CD8-positive, alpha-beta memory T cell (primary cell): ENCODE measurements at places on chromosomes 1 and 21. TPM values are rescaled to one million over a fixed set of nuclear protein-coding genes. Genes with fewer than 3 reads are reported as not detected.

AADACL3 gene
- not detected for total RNA-seq

DNA sequence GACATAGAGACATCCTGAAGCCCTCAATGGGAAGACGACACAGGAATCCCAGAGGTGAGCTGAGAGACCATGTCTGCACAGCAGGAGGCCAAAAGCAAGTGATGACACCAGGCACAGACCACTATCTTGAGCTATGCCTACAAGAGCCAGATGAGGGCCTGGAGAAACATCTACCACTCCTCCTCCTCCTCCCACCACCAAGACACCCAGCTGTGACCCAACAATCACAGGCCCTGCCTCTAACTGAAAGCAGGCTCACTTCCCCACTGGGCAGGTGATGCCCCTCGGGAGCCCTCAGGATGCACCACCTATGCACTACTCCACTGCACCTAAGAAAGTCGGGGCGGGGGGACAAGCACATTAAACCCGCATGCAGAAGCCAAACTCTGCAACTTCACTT is 16.5 kb downstream of the TADA1 start:
- H3K4me3 ChIP-seq: no peak overlapping the region
- no peak overlapping the region for H3K27ac ChIP-seq
- H3K36me3 ChIP-seq: peaks cover 31% of the 10 kb centered on the region
- H3K27me3 ChIP-seq: no peaks in the 10 kb centered on the region
- no peak for DNase-seq

- no peaks in the 10 kb centered on the region for H3K4me1 ChIP-seq
- H3K27me3 ChIP-seq: peaks cover 5% of the 10 kb centered on the region
- DNase-seq: no peak
- no peak overlapping the region for H3K4me3 ChIP-seq
- no peaks in the 10 kb centered on the region for H3K36me3 ChIP-seq
Measured at GRCh38 chr1:203090421-203091198, 4.8 kb upstream of the MYOG start.

DNA sequence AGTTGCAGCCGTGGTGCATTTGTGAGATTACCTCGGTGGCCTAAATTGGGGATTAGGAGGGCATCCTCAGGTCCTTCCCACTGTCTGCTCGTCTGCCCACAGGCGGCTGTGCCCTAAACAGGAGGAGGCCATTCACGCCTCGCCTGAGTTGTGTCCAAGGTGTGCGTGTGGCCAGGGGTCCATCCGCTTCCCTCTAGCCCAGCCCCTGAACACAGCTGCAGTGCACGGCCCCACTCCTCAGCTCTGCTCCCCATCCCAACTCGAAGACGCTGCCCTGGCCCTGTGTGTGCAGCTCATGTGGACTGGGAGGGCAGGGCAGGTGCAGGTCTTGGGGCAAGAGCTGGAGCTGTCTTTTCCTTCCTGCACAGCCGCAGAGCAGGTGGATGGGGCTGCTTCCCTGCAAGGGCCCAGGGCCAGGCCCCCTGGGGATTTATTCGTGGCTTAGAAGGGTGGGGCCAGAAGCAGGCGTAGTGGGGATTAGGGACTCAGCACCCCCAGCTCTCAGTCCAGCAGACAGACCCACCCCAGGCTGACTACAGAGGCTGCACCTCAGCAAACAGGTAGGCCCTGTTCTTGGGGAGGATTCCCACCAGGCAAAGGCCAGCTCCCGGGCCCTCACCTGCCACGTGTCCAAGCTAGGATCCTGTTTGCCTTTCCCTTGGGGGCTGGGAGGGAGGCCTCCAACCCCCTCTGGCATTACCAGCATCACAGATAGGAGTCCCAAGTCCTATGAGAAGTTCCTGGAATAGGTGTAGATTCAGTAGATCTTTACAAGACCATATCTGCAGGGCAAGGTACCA is 4.3 kb downstream of the GUK1 start:
- H3K27me3 ChIP-seq: no peaks in the 10 kb centered on the region
- H3K27ac ChIP-seq: peak overlapping the region; percentile 28
- DNase-seq: no peak
- peaks cover 52% of the 10 kb centered on the region for H3K4me1 ChIP-seq
- no peak overlapping the region for H3K4me3 ChIP-seq

DNA sequence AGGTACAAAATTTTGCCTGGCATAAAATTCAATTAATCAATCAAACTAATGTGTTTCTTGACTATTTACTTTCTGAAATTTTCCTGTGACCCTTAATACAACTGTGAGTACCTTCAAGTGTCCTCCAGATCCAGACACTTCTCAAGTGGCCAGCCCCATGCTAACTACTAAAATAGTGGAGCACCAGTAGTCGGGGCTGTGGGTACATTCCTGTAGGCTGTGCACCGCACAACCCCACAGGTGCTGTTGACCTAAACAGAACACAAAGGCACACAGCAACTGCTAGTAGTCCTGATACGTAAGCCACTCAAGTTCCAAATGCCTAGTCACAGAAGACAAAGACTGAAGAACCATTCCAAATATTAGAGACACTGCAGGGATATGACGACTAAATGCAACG is 36.6 kb downstream of the TMEM50B start:
- H3K27me3 ChIP-seq: no peaks in the 10 kb centered on the region
- no peaks in the 10 kb centered on the region for H3K4me1 ChIP-seq
- H3K27ac ChIP-seq: no peak overlapping the region
- DNase-seq: no peak
- H3K36me3 ChIP-seq: no peaks in the 10 kb centered on the region
- H3K4me3 ChIP-seq: no peak overlapping the region

C1orf210 gene
- not detected for total RNA-seq

- H3K27me3 ChIP-seq: no peaks in the 10 kb centered on the region
- H3K4me3 ChIP-seq: no peak overlapping the region
- DNase-seq: no peak
- no peak overlapping the region for H3K27ac ChIP-seq
- no peaks in the 10 kb centered on the region for H3K36me3 ChIP-seq
Measured at GRCh38 chr1:1313500-1314236, 5.3 kb downstream of the PUSL1 start.

OR2T5 gene
- not detected for total RNA-seq

DNA sequence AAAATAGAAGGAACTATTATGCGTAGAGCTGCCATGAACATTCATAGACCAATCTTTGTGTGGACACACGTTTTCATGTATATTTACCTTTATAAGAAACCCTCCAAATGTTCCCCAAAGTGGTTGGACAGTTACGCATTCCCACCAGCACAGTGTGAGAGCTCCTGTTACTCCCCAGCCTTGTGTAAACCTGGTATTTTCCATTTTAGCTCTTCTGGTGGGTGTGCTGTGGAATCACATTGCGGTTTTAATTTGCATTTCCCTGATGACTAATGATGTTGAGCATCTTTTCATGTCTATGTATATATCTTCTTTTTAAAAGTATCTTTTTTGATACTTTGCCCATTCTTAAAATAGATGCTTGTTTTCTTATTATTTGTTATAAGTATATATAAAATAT is 3.2 kb upstream of the UBASH3A start:
- no peaks in the 10 kb centered on the region for H3K36me3 ChIP-seq
- no peak for DNase-seq
- no peaks in the 10 kb centered on the region for H3K27me3 ChIP-seq
- H3K4me3 ChIP-seq: no peak overlapping the region
- H3K27ac ChIP-seq: no peak overlapping the region

DNA sequence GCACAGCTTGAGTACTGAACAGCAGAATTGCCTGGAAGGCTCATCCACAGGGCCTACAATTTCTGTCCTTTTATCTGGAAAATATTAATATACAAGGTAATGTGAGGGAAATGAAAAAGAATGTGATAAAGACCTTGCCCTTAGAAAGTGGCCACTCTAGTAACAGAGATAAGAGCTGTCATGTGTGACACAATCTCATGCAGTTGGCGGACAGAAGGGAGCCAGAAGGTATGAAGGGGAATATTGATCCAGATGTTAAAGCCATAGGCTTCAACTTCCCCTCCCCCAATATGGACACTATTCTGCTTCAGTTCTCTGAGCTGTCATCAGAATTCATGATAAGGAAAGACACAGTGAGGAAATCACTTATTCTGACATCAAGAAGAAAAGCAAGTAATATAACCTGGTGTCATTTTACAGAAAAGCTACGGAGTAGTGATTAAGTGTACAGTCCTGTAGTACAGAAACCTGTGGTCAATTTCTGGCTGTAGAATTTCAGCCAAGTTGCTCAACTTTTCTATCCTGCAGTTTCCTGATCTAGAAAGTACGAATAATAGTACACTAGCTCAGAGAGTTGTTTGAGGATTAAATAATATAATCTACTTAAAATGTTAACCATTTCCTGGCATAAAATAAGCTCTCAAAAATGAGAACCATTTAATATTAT is 572.1 kb downstream of the DPYD start:
- no peaks in the 10 kb centered on the region for H3K27me3 ChIP-seq
- H3K27ac ChIP-seq: no peak overlapping the region
- no peaks in the 10 kb centered on the region for H3K36me3 ChIP-seq
- H3K4me1 ChIP-seq: no peaks in the 10 kb centered on the region
